ENCODE measurements at places on chromosomes 1 and 21.

GRCh38 chr1:70552662-70553566, 141.8 kb downstream of the CTH start:
- no peak for DNase-seq

- DNase-seq: no peak
Observed at GRCh38 chr1:19354531-19354981, 42.4 kb downstream of the SLC66A1 start.

- no peak for DNase-seq
Observed at GRCh38 chr1:24503870-24504523, 1.4 kb downstream of the RCAN3 start.

DNA sequence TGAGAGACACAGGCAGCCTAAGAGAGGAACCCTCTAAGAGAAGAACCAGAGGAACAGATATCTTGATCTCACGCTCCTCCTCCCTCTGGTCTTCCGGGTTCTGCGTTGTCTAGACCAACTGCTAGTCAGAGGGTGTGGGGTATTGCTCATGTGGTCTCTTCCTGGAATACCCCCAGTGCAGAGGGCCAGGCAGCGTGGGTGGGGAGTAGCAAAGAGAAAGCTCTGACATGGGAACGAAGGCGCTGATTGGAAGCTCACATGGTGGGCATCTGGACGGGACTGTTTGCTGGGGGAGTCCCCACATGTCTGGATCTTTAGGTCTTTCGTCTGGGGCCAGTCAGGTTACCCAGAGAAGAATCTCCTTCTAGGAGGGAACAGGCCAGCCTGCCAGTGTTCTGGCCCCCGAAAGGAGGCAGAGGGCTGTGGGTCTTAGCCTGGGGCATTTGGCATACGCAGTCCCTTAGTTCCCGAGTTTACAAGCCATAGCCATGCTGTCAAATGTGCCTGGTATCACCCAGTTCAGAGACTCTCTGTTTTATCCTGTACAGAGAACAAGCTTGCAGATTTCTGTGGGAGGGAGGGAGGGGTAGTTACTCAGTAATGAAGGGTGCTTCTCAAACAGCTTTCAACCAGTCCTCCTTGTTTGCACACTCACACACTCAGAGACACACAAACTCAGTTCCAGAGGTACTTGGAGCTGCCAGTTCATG, 18.3 kb upstream of the IL6R start:
- DNase-seq: no peak

DNA sequence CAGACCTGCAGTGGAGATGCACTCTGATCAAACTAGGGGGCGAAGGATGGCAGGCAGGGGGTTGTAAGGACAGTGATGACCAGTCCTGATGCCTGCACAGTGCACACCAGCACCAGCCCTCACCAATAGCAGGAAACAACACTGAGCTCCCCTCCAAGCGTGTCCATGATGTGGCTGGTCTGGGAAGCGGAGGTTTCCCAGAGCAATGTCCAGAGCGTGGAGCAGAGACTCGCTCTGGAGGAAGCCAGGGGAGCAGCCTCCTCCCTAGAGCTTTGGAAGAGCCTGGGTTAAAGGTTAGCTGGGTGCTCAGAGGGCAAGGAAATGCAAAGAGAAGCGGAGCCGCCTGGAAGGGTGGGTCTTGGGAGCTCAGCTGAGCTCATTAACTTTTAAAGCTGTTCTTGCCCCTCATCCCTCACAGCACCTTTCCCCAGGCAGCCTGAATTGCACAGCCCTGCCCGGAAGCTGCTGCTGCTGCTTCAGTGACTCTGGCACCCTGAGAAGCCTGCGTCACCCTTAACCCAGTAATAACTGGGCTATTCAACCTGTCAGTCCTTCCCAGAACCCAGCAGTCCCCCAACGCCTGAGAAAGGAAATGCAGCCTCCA, 162.2 kb upstream of the RAB4A start:
- no peak for DNase-seq

GRCh38 chr1:228999446-229000170, 264.3 kb downstream of the RHOU start:
- no peak for DNase-seq

DNA sequence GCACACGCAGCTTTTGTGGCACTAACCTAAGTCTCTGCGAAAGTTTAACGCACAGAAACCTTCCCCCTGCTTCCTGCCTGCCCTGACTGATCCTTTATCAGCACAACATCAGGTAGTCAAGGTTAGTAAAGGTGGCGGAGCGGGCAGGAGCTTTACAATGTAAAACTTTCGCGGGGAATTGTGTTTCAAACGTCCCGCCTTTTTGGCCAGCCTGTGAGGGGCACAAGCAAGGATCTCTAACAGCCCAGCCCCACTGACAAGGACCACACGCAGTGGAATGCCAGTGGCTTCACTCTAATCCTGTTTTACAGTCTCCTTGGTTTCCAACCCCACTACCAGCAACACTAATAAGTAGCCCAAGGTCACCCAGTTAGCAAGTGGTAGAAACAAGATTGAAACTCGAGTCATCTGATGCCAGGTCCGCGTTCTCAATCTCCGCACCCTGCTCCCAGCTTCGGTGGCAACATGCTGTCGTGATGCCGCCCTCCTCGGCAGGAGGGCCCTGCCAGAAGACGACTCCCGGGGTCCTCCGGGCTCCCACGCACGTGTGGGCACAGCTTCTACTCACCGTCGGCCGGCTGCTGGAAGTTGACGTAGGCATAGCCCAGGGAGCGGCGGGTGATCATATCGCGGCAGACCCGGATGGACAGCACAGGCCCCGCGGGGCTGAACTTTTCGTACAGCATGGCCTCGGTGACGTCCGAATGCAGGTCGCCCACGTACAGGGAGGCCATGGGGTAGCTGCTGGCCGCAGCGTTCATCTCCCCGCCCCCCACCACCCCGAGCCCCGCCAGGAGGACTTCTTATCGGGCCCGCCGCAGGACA, 1.2 kb downstream of the PABPC4 start:
- peak; percentile 40 for DNase-seq

- no peak for DNase-seq
Observed at GRCh38 chr1:208643005-208643597, 398.9 kb upstream of the PLXNA2 start.

DNA sequence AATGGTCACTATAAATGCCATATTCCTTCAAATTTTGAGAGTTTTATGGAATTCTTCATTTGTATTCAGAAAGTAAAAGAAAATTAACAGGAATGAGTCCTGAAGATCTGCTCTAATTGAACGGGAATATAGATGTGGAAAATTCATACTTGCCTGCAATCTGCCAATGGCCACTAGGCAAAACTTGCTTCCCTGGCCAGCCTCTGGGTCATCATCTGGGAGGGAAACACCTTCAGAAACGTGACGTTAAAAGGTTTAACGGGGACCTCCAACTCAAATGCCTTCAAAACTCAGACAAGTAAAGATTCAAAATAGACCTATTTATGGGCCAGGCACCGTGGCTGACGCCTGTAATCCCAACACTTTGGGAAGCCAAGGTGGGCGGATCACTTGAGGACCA, 21.7 kb upstream of the CTSK start:
- no peak for DNase-seq

DNA sequence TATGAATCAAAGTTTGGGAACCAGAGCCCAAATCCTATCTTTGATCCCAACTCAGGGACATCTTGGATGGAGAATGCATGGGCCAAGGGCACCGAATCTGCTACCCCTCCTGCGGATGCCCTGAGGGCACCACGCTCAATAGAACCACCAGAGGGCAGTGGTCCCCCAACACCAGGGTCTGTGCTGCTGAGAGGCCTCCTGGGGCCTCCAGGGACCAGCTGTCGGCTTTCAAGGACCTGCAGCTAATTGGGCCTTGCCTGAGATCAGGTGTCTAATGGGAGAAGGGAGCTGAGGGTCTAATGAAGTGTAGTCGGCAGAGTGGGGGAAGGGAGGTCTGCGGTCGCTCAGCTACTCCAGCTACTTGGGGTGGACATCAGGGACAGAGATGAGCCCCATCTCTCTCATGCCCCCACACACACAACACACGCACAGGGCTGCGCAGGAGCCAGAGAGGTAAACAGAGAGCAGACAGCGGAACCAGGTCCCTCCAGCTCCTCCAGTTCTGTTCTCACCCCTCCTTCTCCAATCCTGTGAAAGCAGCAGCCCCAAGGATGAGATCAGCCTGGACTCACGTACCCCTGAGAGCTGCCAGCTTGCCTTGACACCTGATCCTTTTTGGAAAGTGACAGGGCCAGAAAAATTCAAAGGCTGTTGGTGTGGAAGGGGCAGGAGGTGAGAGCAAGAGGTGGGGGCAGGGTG, 34.9 kb upstream of the PPP1R15B start:
- DNase-seq: peak; percentile 33

DNA sequence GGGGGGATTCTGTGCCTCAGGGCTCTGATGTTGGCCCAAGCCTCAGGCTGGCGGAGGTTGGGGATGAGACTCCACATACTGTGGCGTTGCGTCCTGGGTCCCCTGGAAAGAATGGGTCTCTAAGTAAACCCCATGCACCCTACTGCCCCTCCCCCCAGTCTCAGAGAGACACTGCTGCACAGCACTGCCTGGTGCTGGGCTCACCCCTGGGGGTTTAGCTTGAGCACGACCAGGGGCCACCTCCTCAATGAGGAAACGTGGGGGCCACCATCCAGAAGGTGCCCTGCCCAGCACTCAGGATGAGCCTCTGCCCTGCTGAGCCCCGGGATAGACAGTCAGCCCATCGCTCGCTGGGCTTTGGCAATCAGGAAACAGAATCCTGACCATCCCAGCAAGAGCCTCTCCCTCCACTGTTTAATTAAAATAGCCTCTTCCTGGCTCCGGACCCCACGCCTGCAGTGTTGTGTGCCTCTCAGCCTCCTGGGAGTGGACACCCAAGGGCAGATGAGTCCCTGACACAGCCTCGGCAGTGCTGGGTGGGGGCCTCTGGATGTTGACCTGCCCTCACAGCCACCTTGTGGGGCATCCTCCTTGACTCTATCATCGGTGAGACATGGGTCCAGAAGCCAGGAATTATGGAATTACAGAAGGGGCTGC, 3.5 kb upstream of the KRTAP10-4 start:
- no peak for DNase-seq

GRCh38 chr1:56585985-56586384, 6.6 kb upstream of the PLPP3 start:
- no peak for DNase-seq

- DNase-seq: peak; percentile 31
Observed at GRCh38 chr1:240687820-240688219, 75.9 kb upstream of the GREM2 start.

GRCh38 chr1:106753066-106753465, 303.4 kb upstream of the PRMT6 start:
- DNase-seq: no peak

DNA sequence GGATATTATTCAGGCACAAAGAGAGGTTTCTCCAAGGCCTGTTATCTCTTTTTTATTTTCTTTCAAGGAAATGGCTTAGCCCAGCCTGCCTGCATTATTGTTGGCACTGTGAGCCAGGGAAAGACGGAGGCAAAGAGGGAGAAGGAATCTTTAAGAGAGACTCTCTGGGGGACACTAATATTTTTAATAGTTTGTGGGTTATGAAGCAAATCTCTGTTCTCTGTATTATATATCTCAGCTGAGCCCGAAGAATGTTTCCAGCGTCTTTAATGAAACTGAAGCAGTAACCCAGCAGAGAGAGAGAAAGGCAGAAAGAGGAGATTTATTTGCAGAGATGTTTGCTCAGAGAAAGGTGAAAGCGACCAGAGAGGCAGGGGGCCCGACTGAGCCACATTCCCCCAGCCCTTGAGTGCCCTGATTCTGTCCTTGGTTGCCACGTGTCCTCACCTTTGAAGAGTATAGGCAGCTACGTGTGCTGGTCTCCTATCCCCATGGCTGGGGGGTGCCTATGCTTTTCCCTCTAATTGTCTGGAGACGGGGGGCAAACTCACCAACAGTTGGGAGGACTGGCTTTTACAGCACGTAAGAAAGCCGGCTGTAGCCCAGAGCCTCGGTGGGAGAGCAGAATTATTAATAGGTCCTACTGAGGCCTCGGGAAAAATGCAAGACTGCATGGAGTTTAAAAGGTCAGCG, 166.4 kb downstream of the TRABD2B start:
- no peak for DNase-seq

GRCh38 chr1:175887981-175888428, 144.6 kb upstream of the TNR start:
- peak; percentile 58 for DNase-seq

DNA sequence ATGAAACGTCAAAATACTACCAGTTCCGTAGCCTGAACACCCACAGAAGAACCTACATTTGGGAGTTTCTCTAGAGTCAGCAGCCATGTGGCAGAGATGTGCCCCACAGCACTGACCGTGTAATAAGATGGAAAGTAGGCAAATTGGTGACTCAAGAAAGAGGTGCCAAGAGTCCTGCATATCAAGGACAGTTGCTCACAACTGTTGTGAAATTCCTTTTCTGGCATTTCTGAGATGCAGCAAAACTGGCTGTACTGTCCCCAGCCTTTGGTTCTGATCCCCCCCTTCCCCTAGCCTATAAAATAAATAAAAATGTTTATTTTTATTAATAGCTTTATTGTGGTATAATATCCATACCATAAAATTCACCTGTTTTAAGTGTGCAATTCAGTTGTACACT, 324.0 kb downstream of the PCP4 start:
- DNase-seq: no peak

DNA sequence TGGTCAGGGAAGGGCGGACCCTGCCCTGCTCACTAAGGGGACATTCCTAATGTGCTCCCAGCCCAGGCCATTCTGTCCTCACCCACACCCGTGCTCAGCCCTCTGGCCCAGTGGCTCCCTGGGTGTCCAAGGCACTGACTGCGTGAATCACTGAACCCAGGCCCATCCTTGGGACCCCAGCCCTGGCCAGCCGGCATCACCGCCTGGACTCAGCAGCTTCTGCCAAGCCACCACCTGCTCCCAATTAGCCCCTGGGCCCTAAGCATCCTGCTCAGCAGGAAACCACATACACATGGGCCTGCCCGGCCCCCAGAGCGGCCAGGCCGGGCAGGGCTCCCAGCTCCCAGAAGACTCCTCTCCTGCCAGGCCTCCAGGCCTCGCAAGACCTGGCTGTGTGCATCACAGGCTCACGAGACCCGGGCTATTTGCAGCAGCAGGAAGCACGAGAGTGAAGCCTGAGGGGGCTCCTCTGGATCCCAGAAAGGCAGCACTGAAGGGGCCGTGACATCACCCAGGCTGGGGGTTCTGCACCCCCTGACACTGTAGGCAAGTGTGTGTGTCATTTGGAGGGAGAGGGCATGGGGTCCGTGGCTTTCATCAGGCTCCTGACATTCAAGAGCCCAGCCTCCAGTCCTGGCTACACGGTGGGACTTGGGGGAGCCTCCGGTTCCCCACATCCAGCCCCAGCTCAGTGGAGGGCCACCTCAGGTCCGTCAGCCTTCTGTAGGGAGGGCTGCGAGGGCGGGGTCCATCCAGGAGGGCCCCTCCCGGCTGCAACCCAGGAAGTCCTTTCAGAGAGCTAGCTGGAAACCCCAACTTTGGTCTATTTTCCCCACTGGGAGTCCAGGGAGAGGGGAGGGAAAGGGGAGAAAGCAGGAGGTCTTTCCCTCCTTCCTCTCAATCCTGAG, 1.6 kb downstream of the MFAP2 start:
- peak; percentile 25 for DNase-seq

DNA sequence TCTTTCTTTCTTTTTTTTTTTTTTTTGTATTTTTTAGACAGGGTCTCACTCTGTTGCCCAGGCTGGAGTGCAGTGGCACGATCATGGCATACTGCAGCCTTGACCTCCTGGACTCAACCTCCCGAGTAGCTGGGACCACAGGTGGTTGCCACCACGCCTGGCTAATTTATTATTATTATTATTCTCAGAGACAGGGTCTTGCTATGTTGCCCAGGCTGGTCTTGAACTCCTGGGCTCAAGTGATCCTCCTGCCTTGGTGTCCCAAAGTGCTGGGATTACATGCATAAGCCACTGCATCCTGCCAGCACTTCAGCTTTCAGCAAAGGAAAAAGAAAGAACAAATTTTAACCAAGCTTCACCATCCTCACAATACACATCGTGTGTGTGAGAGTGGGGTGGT, 97.9 kb upstream of the SERBP1 start:
- DNase-seq: no peak

All from epithelial cell of esophagus (primary cell).